ENCODE measurements at places on chromosomes 13 and 19. TPM values are rescaled to one million over a fixed set of nuclear protein-coding genes. Genes with fewer than 3 reads are reported as not detected.
A peak's percentile ranks its signal among the peaks of the same experiment; 100 is the strongest.

LILRB2 gene
- 0.53 TPM for total RNA-seq

TMEM255B gene
- 1.1 TPM for total RNA-seq

FLT3LG gene
- total RNA-seq = 238 TPM

APOC1 gene
- 8.5 TPM for total RNA-seq

YJU2 gene
- 35.2 TPM for total RNA-seq

C19orf12 gene
- total RNA-seq = 25.6 TPM

IL12RB1 gene
- 26.3 TPM for total RNA-seq

DUXA gene
- not detected for total RNA-seq

ADGRE2 gene
- total RNA-seq = 5.4 TPM

OVOL3 gene
- total RNA-seq = not detected

LPAR2 gene
- total RNA-seq = 106 TPM

DNAJB1 gene
- total RNA-seq = 575 TPM

PRRG2 gene
- total RNA-seq = 1.2 TPM

ZNF667 gene
- 5.2 TPM for total RNA-seq

DNA sequence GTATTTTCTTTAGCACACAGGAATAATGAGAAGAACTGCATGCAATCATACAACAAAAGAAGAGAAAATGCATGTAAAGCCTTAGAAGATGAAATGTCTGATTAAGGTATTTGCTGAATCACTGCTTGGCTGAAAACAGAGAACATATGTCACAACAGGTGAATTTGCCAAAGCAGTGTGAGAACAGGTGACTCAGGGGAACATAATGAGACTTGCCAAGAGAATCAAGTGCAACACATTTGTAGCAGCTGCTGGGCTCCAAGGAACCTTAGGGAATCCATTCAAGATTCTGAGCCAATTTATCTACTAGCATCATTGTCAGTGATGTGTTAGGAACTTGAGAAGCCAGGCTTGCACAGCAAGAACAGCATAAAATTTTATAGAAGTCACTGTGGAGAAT is 273.1 kb downstream of the PCDH20 start:
- no peaks in the 10 kb centered on the region for H3K27me3 ChIP-seq
- H3K4me1 ChIP-seq = no peaks in the 10 kb centered on the region
- DNase-seq = no peak
- no peak overlapping the region for H3K27ac ChIP-seq
- H3K4me3 ChIP-seq = no peak overlapping the region

DNA sequence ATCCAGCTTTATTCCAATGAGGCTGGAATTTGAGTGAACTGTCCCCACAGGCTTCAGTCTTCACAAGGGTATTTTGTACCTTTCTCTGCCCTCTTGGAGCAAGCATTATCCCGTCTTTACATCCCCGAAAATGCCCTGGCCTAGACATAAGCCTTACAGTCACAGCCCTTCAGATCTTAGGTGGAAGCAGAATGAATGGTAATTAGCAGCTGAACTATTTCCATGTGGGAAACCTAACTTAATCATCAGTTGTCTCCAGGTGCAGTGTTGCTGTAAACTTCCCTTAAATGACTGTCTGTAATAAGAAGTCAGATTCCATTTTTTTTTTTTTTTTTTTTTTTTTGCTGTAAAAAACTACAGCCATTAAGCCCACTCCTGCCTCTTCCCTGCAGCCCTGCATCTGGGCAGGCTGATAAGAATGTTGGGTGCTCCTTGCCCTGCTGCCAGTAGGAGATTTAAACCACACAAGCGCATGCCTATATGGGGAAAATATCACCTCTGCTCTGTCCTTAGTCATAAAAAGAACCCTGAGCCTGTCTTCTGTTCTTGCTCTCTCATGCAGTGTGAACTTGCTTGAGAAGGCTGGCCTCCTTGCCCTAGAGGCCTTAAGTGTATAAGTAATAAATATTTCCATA is 426.8 kb upstream of the SLITRK5 start:
- DNase-seq = no peak
- H3K27ac ChIP-seq = no peak overlapping the region
- H3K27me3 ChIP-seq = no peaks in the 10 kb centered on the region

DNA sequence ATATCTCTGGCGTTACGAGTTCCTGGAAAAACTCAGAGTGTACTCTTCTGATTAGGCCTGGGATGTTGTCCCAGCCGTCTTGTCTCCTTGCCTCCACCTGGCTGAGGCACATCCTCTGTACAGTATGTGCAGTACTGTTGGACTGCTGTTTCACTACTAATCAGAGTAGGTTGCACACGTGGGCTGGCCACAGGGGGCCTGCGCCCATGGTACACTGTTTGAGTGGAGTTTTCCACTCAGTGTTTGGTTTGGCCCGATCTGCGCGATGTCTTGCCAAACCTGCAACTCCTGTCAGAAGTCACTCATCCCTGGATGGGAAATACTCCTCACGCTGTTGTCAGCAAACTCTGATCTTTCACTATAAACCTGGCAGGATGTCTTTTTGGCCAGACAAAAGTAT is 189.6 kb upstream of the CSNK1A1L start:
- DNase-seq = no peak
- H3K27ac ChIP-seq = no peak overlapping the region
- H3K4me1 ChIP-seq = no peaks in the 10 kb centered on the region
- H3K36me3 ChIP-seq = no peaks in the 10 kb centered on the region
- H3K27me3 ChIP-seq = no peaks in the 10 kb centered on the region

DNA sequence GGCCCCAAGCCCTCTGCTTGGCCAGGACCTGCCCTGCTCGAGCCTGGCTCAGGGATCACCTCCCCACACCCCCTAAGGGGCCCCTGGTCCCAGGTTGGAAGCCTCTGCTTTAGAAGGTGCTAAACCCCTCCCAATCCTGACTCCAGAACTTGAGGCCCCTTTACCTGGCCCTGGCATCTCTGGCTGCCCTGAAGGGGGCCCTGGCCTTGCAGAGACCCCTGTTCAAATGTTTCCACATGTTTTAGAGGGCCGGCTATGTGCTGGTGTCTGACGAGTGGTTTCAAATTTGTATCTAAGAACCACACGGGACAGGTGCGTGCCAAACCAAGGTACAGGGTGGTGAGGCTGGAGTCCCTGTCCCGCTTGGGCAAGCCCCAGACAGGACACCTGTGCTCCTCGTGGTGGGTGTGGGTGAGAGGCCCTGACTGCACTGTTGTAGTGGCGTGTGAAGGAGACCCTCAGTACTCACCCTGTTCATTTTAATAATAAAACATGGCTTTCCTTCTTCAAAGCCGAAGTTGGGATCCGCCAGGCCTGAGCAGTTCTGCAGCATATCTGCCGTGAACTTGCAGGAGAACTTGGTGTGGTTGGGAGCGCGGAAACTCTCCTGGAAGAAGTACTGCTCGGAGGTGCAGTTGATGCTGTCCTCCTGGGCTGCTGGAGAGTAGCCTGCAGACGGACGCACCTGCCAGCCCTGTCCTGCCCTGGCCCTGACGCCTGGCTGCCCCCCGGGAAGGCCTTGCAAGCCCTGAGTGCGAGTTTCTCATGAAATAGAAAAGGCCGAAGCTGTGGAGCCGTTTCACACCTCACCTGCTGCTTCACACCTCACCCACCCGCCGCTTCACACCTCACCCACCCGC is 5.4 kb downstream of the ATP4B start:
- no peak overlapping the region for H3K4me3 ChIP-seq
- peaks cover 7% of the 10 kb centered on the region for H3K27me3 ChIP-seq
- H3K36me3 ChIP-seq = no peaks in the 10 kb centered on the region
- peak overlapping the region; percentile 29 for H3K27ac ChIP-seq
- H3K4me1 ChIP-seq = no peaks in the 10 kb centered on the region

GRCh38 chr13:47206111-47206510 is 309.3 kb upstream of the HTR2A start:
- no peak for DNase-seq
- H3K4me3 ChIP-seq = no peak overlapping the region
- H3K36me3 ChIP-seq = no peaks in the 10 kb centered on the region
- no peaks in the 10 kb centered on the region for H3K4me1 ChIP-seq
- H3K27ac ChIP-seq = no peak overlapping the region
- H3K27me3 ChIP-seq = no peaks in the 10 kb centered on the region

Data from T-cell (primary cell).